ENCODE measurements at places on chromosomes 7 and 10.

GRCh38 chr7:100130608-100131453 lies 4.1 kb downstream of the MBLAC1 start:
- peak; percentile 87 for DNase-seq

GRCh38 chr7:12062062-12062461 lies 149.0 kb upstream of the TMEM106B start:
- DNase-seq = no peak

- no peak for DNase-seq
Measured at GRCh38 chr7:92788559-92789183, 47.7 kb downstream of the CDK6 start.

- no peak for DNase-seq
Measured at GRCh38 chr10:58264780-58265179, 2.9 kb downstream of the IPMK start.

GRCh38 chr7:17302575-17303142 lies 4.2 kb downstream of the AHR start:
- DNase-seq = no peak

DNA sequence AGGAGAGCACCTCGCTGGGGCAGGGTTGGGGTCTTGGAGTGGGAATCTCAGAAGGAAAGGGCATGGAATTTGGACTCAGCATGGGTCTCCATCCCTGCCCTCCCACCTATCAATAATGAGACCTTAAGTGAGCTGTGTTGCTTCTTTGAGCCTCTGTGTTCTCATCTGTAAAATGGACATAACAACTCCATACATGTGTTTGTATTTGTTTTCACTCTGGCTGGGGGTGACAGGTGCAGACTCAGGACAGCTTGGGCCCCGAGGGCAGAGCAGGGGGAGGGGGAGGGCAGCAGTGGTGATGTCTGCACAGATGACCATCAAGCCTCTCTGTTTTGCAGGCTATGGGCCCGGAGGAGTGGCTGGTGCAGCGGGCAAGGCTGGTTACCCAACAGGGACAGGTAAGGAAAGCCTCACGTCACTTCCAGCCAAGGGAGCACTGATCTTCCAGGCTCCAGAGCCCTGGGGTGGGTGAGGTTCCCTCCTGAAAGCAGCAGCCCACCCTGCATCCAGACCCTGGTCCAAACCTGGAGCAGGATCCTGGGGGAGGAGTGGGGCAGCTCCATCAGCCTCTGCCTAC lies 19.9 kb downstream of the ELN start:
- no peak for DNase-seq

GRCh38 chr7:77247206-77247850 lies 47.7 kb upstream of the FGL2 start:
- DNase-seq = peak; percentile 85

GRCh38 chr7:83305027-83305426 lies 142.3 kb upstream of the PCLO start:
- no peak for DNase-seq

- DNase-seq = no peak
Measured at GRCh38 chr7:33712020-33712414, 193.3 kb upstream of the BMPER start.

DNA sequence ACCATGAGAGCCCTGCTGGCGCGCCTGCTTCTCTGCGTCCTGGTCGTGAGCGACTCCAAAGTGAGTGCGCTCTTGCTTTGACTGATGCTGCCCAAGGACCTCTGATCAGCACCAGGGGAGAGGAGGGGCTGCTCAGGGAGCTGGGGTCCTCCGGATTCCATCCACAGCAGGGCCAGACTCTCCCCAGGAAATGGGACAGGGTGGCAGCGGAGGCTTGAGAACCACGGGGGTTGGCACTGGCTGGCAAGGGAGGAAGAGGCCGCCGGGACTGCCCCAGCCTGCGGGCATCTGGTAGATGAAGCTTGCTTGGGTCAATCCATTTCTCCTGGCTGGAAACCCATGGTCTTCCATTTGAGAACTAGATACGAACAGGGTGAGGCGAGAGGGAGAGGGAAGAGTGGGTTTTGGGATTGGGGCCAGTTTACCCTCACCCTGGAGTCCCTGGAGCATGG lies 647 bp downstream of the PLAU start:
- DNase-seq = no peak

DNA sequence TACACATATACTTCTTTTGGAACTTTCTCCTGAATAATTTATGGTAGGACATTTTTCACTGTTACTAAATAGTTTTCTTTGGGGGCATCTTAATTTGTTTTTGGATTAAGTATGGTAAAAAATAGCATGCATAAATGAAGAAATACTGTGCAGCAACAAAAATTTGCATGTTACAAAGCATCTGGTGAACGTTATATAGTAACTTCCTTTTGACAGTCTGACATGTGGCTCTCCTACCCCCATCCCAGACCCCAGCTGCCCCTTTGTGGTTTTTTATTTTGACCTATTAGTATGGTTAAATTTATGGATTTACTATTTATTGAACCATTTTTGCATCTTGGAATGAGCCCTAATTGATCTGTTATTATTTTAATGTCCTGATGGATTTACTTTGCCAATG lies 9.9 kb downstream of the TASOR2 start:
- no peak for DNase-seq

DNA sequence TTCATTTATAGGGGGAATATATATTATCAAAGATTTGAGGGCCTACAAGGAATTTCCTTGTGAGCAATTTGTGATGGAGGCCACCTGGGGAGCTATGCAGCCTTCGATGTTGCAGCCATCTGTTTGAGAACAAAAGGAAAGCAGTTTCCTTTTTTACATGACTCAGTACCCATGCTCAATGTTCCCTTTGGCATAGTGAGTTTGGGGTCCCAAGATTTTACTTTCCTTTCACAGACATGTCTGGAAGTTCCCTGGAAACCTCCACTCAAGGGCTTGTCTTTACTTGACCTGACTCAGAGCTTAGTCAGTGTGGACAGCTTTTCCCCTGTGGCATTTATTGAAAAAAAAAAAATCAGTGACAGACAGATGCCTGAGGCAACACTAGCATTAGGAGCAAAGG lies 73.5 kb upstream of the VIPR2 start:
- no peak for DNase-seq

DNA sequence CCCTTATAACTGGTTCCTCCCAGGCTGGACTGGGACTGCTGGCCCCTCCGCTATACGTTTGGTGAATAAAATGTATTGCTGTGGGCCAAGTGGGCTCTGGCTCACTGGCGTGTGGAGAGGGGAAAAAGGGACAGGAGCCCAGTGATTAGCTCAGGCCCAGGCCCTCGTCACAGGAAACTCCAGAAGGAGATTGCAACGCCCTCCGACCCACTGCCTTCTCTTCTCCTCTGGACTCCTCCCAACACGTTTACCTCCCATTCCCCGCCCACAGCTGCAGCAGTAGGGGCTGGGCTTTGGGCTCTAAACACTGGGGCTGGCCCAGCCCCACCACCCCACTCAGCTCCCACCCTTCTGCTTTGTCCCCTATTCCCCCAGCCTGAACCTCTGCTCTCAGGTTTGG lies 173.9 kb downstream of the NEURL1 start:
- DNase-seq = peak; percentile 66
